Esophagus muscularis mucosa (tissue), 4 donors: ENCODE measurements at places on chromosomes 11 and 22. TPM values are rescaled to one million over a fixed set of nuclear protein-coding genes. Genes with fewer than 3 reads are reported as not detected.

PAX6 gene
- 0.06 TPM for total RNA-seq

TRIM49B gene
- not detected for total RNA-seq

MYRF gene
- total RNA-seq, result under 0.01 TPM

RFPL1 gene
- total RNA-seq, result not detected

ZNF214 gene
- 1.7 TPM for total RNA-seq

FIBIN gene
- 151 TPM for total RNA-seq

SMC1B gene
- total RNA-seq, result not detected

ENTHD1 gene
- not detected for total RNA-seq

AGBL2 gene
- 1.8 TPM for total RNA-seq

INS gene
- total RNA-seq, result not detected

DRAP1 gene
- total RNA-seq, result 78.4 TPM

ACR gene
- total RNA-seq, result not detected

C11orf42 gene
- not detected for total RNA-seq

POU2AF2 gene
- 0.66 TPM for total RNA-seq

BET1L gene
- total RNA-seq, result 32.9 TPM

CRYBB2 gene
- not detected for total RNA-seq

TRIM49 gene
- not detected for total RNA-seq

NOX4 gene
- 6.1 TPM for total RNA-seq

KCNJ1 gene
- total RNA-seq, result not detected

MMP8 gene
- total RNA-seq, result 1.3 TPM

MMP12 gene
- not detected for total RNA-seq

POU2AF3 gene
- 2.2 TPM for total RNA-seq

IGSF22 gene
- not detected for total RNA-seq

PTGDR2 gene
- 2.1 TPM for total RNA-seq

LRRC10B gene
- not detected for total RNA-seq

GLYATL2 gene
- total RNA-seq, result not detected

DNAL4 gene
- total RNA-seq, result 9.3 TPM

NXPE1 gene
- total RNA-seq, result not detected

MGAT3 gene
- total RNA-seq, result 4.6 TPM

C11orf87 gene
- total RNA-seq, result not detected

TECTA gene
- total RNA-seq, result 0.97 TPM

GAS2 gene
- total RNA-seq, result 0.65 TPM

P2RY2 gene
- 0.52 TPM for total RNA-seq

CCDC15 gene
- total RNA-seq, result 0.71 TPM

FOLR3 gene
- total RNA-seq, result not detected

BCO2 gene
- total RNA-seq, result 11.6 TPM

FERMT3 gene
- 35.5 TPM for total RNA-seq
